ENCODE measurements at places on chromosomes 16 and 17.

DNA sequence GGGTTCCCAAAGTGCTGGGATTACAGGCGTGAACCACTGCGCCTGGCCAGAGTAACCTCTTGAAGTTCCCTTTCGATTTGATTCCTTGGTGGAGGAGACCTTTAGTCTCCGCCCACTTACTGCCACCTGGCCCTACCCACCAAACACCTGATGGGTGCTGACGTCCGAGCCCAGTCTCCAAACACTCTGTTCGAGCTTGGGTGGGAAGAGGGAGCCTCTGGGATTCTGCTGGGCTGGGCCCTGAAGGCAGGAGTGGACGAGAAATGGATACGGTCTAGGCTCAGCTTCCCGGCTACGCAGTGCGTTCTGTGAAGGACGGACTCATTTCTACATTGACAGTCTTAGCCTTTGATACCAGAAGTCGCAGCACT lies 870 bp upstream of the ITGA3 start:
- no peak for DNase-seq

GRCh38 chr16:58035356-58036170 lies 10.0 kb downstream of the MMP15 start:
- no peak for DNase-seq

DNA sequence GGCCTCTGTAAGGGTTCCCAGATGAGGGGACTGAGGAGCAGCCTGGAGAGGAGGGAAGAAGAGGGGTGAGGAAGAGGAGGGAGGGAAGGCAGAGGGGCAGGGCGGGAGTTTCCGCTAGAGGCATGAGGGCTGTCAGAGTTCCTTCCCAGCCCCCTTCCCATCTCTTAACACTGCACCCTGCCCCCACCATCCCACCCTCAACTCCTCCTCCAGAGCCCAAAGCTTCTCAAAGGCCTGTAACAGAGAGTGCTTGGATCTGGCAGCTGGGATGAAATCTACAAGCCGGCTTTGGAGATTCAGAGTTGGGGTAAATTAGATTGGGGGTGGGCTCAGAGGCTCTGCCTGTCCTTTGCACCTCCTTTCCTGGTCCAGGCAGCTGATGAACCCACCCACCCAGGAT lies 57.3 kb upstream of the DLX4 start:
- no peak for DNase-seq

DNA sequence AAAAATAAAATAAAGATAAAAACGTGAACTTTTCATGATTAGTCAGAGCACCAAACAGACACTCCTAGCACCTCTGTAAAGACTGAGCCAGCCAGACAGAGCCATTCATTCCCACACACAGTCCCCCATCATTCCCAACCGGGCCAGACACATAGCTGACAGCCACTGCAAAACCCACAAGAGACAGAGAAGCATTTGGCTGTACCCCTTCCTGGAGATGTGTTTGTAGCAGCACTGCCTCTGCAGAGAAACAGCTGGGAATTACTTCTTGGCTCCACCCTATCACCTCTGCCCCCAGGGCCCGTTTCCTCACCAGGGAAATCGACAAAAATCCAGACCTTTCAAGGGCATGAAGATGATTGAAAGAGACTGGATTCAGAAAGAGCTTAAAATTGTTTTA lies 46.4 kb downstream of the MYH11 start:
- DNase-seq, result no peak

DNA sequence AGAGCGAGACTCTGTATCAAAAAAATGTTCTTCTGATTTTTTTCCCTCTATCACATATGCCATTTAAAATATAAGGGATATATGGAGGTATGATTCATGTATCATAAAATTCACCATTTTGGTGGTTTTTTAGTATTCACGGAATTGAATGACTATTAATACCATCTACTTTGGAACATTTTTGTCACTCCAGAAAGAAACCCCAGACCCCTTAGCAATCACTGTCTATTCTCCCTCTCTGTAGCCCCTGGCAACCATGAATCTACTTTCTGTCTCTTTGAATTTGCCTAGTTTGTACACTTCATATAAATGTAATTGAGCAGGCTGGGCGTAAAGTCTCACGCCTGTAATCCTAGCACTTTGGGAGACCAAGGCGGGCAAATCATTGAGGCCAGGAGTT lies 75.9 kb downstream of the PRKCA start:
- DNase-seq, result no peak

DNA sequence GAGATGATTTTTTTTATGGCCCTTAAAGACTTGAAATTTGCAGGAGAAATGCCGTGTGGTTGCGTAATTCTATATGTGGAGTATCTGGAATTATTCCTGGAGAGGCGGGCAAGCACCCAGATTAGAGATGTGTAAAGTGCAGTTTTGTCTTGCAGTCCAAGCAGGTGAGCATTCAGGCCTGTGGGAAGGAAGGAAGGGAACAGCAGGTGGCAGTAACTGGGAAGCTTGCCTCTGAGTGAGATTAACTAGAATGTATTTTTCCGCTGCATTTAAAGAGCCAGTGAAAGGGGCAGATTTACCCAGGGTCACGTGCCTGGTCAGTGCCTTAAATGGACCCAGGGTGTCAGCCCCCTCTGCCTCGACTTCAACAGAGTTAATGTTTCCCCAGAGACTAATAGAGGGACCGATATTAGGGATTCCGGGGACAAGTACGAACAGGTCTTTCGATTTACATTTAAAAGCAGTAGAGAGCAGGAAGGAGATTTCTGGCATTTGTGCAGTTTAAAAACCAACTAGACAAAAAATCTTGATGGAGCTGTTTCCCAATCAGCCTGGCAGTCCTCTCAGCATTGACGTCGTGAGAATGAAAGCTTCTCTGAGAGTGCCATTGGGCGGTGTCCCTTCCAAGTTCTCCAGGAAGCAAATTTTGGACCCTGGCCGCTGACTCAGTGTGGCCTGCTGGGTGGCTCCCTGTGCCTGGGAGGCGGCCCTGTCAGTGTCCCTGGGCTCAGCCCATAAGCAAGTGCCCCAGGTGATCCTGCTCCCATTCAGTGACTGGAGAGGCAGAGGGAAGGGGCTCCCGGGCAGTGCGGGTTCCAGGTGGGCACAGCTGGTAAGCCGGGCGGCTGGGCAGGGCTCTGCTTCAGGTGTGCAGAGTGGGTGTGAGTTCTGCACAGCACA lies 38.2 kb downstream of the KSR1 start:
- no peak for DNase-seq
